ENCODE measurements at places on chromosomes 2 and 18.

- DNase-seq, result no peak
These were observed 55.1 kb downstream of the DGKD start for GRCh38 chr2:233409286-233409991.

DNA sequence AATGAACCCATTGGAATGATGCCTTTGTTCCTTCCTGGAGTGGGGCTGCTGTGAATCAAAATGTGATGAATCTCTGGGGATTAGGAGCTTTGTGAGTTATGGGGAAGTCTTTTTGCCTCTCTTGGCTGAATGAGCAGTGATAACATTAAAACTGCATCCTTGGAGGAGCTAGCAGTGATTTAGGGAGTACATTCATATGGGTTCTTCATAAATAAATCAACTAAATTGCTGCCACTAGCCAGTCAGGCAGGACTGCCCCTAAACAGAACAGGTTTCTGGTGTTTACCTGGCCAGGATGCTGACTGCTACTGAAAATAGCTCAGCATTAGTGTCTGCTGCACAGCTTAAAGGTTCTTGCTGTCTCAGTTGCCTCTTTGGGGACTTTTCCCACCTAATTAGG is 244.5 kb upstream of the MEX3C start:
- DNase-seq, result no peak

DNA sequence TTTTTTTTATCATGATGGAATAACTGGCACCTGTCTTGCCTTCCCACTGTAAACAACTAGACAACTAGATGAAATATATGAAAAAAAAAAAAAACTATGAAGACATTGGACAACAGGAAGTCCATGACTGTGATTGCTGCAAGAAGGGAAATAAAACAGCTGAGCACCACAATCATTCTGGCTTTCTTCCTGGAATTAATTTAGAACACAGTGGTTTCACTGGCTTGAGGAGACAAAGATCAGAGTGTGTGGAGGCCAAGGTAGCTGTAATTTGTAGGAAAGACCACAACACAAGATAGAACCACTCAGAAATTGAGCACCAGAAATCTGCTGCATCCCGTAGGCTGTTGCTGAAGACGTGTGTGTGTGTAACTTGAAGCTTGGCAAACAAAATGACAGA is 121.1 kb upstream of the PID1 start:
- no peak for DNase-seq

DNA sequence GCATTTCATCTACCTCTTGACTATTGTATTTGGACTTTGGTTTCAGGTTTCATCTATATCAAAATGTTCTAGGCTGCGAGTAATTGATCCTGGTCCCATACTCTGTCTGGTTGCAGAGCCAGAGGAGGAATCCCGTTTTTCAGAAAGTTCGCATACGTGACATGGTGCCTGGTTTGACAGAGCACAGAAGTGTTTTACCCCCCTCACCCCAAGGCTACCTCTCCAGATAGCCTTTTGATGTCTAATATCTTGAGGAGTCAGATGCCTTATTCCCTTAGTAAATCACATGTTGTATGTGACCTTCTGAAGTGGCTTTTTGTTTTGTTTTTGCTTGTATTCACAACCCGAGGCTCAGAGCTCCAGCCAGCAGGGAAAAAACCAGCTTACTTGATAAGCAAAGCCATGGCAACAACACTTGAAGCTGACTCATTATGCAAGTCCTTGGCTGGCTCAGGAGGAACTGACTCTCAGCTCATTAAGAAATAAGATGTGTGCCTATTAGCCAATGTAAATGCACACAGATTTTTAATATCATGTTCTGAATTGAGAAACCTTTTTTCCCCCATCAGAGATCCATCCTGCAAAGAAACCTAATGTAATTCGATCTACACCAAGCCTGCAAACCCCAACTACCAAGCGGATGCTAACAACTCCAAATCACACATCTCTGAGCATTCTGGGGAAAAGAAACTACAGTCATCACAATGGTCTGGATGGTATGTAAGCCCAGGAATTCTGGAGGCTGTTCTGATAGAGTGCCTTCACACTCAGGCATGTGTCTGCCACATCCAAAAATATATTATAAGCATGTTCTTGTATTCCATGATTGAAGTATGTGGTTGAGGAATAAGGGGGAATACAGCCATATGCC is 41.4 kb downstream of the OXER1 start:
- no peak for DNase-seq

DNA sequence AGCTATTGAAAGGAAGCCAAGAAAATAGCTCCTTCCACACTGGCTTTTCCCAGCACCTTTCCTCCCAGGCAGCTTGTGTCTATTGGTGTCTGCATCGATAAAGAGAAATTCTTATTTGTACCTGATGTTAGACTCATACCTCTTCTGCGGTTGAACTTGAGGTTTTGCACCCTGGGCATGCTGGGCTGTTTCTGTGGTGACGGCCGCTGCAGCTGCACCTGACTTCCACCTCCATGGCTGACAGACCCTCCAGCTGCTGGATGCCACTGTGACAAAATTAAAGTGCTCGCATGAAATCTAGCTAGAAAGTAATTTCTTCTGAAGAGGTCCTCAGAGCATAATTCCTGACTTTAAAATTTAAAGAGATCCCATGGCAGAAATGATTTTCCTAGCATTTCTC is 6.6 kb downstream of the FECH start:
- DNase-seq, result no peak

DNA sequence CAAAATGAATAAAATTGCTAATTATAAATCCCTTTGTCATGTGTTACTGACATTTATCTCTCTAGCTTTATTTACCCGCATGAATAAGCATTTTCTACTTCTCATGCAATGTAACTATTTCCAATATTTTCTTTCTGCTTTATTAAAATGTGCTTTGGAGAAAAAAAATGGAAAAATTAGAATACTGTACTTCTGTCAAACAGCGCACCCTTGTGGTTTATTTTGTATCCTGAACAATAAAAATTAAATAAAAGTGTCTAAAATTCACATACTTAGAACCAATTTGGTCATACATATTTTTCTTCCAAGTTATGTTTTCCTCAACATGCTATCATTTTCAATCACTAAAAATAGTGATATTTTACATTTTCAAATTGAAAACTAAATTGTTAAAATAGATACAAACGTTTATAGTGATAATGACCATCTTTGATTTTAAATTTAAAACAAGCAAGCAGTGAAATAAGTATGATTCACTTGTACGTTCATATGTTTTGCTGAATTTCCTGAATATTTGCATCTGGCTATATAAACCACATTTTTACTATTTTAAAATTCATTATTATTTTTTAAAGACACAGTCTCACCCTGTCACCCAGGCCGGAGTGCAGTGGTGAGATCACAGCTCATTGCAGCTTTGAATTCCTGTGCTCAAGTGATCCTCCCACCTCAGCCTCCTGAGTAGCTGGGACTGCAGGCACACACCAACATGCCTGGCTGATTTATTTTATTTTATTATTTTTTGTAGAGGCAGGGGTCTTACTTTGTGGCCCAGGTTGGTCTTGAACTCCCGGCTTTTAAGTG is 95.9 kb upstream of the GRB14 start:
- no peak for DNase-seq

DNA sequence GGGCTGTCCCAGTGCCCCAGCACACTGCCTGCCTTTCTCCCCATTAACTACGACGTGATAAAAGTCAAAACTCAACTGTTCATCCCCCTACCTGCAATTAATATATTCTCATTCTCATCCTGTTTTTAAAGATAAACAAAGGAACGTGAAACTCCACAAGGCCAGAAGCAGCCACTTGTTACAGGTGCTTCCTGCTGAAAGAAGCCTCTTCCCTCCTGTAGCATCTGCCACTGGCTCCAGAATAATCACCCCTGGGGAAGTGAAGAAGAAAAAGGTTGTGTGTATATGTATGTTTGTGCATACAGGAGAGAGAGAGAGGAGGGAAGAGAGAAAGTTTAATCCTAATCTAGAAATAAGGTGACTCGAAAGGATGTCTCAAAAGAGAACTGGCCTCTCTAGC is 27.1 kb downstream of the KIAA2012 start:
- no peak for DNase-seq

DNA sequence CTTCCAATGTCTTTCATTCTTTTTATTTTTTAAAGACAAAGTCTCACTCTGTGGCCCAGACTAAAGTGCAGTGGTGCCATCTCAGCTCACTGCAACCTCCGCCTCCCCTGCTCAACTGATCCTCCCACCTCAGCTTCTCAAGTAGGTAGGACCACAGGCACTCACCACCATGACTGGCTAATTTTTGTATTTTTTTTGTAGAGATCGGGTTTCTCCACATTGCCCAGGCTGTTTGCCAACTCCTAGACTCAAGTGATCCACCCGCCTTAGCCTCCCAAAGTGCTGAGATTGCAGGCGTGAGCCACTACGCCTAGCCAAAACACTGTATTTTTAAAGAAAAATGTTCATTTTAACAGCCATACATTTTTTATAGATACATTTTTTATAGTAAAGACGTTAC is 12.7 kb downstream of the GCKR start:
- no peak for DNase-seq

- DNase-seq, result no peak
These were observed 71.7 kb upstream of the TWIST2 start for GRCh38 chr2:238776003-238776760.

- no peak for DNase-seq
These were observed 12.9 kb upstream of the TEX51 start for GRCh38 chr2:126885751-126886210.

- DNase-seq, result no peak
These were observed 57.5 kb downstream of the ZRANB3 start for GRCh38 chr2:135473567-135473966.

- no peak for DNase-seq
These were observed 27.0 kb downstream of the ROCK1 start for GRCh38 chr18:21084511-21085078.

GRCh38 chr2:240988146-240988545 is 10.3 kb upstream of the SNED1 start:
- no peak for DNase-seq

- no peak for DNase-seq
These were observed 60.2 kb downstream of the CXCR4 start for GRCh38 chr2:136057802-136058140.

- no peak for DNase-seq
These were observed 192.2 kb upstream of the LRRTM1 start for GRCh38 chr2:80496775-80497174.

- no peak for DNase-seq
These were observed 38.9 kb downstream of the CCNT2 start for GRCh38 chr2:134957477-134957876.

- DNase-seq, result no peak
These were observed 71.5 kb downstream of the SLC4A3 start for GRCh38 chr2:219698748-219699439.
